ENCODE measurements at places on chromosomes 4 and X.

DNA sequence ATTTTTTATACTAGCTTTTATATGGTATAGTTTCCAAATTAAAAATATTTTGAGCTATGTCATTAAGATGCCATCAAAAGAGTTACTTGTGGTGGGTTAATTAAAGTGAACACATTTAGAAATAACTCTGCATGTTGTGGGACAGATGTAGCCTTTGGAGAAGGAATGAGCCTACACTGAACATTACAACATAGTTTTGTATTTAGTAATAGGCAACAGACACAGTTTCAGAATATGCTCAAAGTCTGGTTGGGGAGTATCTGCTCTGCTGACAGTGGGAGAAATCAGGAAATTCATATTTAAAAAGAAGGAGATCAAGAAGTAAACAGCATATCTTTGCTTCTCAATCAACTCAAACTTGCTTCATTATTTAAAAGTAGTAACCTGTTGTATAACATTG, 23.7 kb downstream of the EMCN start:
- no peak for DNase-seq

- no peak for DNase-seq
Measured at GRCh38 chrX:828411-828959, 197.9 kb downstream of the SHOX start.

GRCh38 chrX:21375708-21376009, 1.4 kb downstream of the CNKSR2 start:
- DNase-seq = no peak

- DNase-seq = no peak
Measured at GRCh38 chr4:115883231-115883630, 769.8 kb upstream of the NDST4 start.

DNA sequence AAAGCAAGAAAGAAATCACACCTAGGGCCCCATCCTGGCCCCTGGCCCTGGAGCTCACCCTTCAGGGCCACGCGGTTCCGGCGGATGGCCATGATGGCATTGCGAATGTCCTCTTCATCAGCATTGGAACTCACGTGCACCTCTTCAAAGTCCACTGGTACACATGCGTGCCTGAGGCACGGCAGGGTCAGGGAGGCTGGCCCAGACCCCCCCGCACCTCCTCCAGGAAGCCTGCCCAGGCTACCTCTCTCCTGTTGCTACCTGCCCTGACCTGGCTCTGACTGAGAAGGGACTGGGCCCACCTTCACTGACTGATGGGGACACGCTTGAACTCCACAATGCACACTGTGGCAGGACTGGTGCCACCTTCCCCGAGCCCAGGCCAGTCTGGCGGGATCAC, 4.5 kb downstream of the IDH3G start:
- DNase-seq = no peak

- DNase-seq = no peak
Measured at GRCh38 chr4:153273751-153274150, 69.5 kb downstream of the TRIM2 start.

DNA sequence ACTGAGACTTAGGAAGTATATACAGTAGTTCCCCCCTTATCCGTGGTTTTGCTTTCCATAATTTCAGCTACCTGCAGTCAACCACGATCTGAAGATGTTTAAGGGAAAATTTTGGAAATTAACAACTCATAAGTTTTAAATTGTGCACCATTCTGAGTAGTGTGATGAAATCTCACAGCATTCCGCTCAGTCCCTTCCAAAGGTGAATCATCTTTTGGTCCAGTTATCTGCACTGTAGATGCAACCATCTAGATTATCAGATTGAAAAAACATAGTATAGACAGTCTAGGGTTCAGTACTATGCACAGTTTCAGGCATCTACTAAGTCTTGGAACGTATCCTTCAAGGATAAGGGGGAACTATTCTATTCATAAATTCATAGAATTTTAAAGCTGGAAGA, 109.0 kb downstream of the ANXA3 start:
- DNase-seq = no peak

DNA sequence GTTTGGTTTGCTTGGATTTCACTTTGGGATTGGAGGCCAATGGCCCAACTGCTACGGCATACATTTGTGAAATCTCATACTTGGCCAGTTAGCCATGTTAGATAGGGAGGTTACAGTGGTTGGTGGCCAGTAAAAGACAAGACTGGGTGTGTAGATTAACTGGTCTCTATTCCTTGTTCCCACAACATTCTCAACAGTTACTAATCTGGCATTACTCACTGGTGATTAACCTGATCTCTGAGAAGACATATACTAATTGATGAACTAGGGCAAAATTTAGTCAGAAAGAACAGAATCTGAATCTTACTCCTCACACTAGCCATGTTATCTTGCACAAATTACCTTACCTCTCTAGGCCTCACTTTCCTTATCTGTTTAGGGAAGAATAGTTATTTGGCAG, 33.4 kb downstream of the GATB start:
- DNase-seq = no peak

- no peak for DNase-seq
Measured at GRCh38 chrX:48933757-48934156, 14.9 kb upstream of the PIM2 start.

- no peak for DNase-seq
Measured at GRCh38 chr4:89939546-89939945, 44.9 kb downstream of the MMRN1 start.

- DNase-seq = no peak
Measured at GRCh38 chr4:136400829-136401228, 1131.5 kb downstream of the PCDH18 start.

- DNase-seq = no peak
Measured at GRCh38 chrX:107674480-107675364, 46.4 kb downstream of the PRPS1 start.

DNA sequence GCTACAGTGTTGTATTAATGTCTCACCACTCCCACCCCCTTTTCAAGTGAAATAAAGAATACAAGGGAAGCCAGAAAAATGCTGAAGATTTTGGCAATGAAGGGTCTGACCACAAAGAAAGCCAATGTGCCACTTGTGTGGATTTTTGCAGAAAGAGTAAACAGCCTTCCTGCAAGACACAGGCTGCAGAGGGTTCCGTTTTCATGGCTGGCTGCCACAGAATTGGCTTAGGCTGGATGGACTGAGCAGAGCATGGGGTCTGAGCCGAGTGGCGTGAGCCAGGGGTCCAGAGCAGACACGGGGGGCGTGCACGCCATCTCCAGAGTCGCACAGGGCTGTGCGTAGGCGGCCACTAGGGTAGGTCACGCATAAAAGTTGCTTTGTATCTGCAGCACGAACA, 69.2 kb downstream of the MTNR1A start:
- DNase-seq = no peak

DNA sequence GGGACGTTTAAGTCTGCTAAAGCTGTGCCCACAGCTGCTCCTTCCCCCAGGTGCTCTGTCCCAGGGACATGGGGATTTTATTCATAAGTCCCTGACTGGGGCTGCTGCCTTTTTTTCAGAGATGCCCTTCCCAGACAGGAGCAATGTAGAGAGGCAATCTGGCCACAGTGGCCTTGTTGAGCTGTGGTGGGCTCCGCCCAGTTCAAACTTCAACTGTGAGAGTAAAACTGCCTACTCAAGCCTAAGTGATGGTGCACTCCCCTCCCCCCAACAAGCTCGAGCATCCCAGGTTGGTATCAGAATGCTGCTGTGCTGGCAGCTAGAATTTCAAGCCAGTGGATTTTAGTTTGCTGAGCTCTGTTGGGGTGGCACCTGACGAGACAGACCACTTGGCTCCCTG, 1371.4 kb downstream of the ADGRL3 start:
- no peak for DNase-seq

DNA sequence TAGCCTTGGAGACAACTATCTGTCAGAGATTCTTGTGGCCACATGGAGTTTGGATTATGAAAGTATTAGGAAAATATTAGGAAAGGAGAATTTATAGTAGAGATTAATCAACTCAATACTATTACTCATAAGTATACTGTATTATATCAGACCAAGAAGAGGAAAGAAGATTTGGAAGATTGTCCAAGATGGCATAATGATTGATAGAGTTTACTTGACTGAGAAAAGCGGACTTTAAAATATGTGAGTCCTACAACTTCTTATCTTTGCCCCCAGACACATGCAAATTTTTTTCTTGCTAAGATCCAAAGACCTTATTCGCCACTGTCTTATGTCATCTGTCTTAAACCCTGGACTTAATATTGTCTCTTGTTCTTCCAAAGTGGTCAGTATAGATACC, 54.8 kb upstream of the SHISA3 start:
- no peak for DNase-seq

DNA sequence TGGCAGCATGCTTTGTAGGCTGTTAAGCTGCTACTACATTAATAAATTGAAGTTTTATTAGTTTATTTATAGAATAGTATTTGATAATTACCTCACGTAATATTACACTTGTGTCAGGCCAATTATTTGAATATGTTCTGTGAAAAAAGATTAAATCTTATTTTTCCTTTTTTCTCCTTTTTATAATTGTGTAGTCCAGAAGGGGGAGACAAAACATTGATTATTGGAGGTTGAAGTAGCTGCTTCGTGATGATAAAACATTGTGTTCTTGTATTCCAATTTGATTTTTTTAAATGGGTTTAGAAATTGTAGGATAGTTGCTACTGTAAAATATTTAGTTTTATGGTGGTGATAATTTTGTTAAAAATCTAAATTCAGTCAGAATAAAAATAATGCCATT, 85.7 kb downstream of the DIAPH2 start:
- DNase-seq = no peak

Measured in GM18507 (cell line).